ENCODE measurements at places on chromosomes 11 and 22.

GRCh38 chr22:37503183-37503683 lies 16.0 kb downstream of the CARD10 start:
- no peak for DNase-seq

DNA sequence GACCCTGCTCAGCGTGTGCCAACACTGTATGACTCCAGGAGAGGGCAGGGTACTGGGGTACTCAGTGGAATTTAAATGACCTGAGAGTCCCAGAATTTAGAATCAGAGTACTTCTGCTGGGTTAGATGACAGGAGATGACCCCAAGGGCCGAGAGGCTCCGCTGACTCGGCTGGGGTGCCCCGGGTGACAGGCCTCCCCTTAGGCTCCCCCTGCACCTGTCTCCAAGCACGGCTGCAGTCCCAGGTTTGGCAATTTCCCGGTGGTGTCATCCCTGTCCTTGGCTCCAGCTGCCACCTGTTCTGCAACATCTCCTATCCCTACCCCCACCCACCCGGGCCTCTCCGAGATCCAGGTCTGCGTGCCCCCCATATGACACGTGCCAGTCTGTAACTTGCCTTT lies 1.3 kb downstream of the ACTN3 start:
- no peak for DNase-seq

GRCh38 chr11:57251491-57252104 lies 14.5 kb upstream of the APLNR start:
- DNase-seq = peak; percentile 21

GRCh38 chr11:61764606-61765260 lies 12.3 kb downstream of the MYRF start:
- no peak for DNase-seq

- DNase-seq = no peak
These were observed 136.1 kb downstream of the DCDC1 start for GRCh38 chr11:31233425-31233824.
